ENCODE measurements at places on chromosomes 12 and 14. TPM values are rescaled to one million over a fixed set of nuclear protein-coding genes. Genes with fewer than 3 reads are reported as not detected.

Gene ZNF839
- 15.3 TPM for total RNA-seq

Gene TCTN2
- 3.7 TPM for total RNA-seq

Gene TAS2R13
- 1.4 TPM for total RNA-seq

Gene SERPINA9
- not detected for total RNA-seq

Gene BAZ1A
- 55.1 TPM for total RNA-seq

Gene ASPG
- total RNA-seq = not detected

Gene STYK1
- total RNA-seq = not detected

Gene TGM1
- 4.0 TPM for total RNA-seq

Gene GALNT16
- total RNA-seq = not detected

Gene RNF41
- 33.7 TPM for total RNA-seq

Gene WSCD2
- total RNA-seq = 2.3 TPM

Gene CRIP1
- 558 TPM for total RNA-seq

Gene TMEM260
- total RNA-seq = 29.0 TPM

Gene SLC6A13
- total RNA-seq = 0.49 TPM

Gene FMNL3
- 21.4 TPM for total RNA-seq

Gene BCL11B
- total RNA-seq = 210 TPM

Gene GATC
- total RNA-seq = 30.2 TPM

Gene RND1
- 7.3 TPM for total RNA-seq

Gene SLCO1A2
- not detected for total RNA-seq

Gene HOXC4
- 0.32 TPM for total RNA-seq

Gene BIN2
- 273 TPM for total RNA-seq

Gene UBE3B
- 38.2 TPM for total RNA-seq

Gene VRTN
- not detected for total RNA-seq

Data from CD4-positive, CD25-positive, alpha-beta regulatory T cell (primary cell).